ENCODE measurements at places on chromosomes 3 and 15.

- DNase-seq = no peak
Measured at GRCh38 chr3:63441262-63441661, 163.2 kb downstream of the SYNPR start.

DNA sequence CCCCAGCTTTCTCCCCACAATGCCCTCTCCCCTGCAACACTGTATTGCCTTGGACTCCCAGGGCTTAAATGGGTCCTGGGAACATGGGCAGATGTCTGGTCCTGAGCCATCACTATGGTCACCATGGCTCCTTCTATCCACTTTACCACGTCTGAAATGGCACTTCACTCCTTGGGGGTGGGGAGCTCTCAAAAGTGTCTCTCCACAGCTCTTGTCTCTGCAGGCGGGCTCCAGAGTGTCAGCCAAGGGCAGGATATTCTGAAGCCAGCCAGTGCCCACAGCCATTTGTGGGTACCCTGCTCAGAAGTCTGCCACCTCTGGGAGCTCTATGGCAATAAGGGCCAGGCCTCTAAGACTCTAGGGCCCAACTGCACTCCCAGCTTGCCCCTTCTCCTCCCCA is 163.9 kb downstream of the PPM1L start:
- DNase-seq = no peak

- DNase-seq = no peak
Measured at GRCh38 chr3:151962352-151962751, 88.9 kb downstream of the SUCNR1 start.

DNA sequence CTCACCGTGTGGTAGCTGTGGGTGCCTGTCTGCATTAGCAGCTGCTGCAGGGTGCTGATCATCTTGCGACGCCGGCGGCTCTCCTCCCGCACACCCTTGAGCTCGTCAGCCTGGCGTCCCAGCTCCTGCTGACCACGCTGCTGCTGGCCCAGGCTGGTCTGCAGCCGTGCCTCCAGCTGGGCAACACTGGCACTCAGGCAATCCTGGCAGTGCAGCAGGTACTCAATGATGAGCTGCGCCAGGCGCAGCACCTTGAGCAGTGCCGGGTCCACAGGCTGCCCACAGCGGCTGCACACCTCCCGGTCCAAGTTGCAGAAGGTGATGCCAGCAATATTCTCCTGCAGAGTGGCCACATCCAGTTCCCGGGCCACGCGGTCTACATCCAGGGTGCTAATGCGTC is 11.9 kb downstream of the DZIP1L start:
- no peak for DNase-seq

DNA sequence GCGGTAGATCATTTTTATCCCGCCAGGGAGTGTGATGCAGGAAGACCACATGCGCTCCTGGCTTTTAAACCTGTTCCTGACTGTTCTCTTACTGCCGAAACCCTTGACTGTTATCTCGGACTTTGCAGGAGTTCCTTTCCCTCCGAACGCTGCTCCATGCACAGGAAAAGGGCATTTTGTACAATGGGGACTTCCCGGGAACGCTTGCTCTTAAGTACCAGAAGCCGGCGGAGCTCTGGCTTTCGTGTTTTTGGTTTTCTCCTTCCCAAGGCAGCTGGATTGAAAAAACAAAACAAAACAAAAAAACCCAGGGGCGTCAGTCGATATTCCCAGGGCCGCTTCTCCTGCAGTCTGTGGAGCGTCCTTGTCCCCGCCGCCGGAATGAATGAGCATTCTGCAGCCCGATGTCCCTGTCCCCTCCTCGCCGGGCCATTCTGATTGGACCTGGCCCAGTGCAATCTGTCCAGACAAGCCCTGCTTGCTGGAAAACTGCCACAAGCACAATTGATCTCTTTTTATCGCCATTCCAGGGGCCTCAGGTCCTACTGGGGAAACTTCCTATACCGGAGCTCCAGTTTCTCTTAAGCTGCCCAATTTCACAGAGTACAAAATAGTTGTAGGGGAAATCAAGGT is 44.8 kb downstream of the SLC6A1 start:
- DNase-seq = no peak

DNA sequence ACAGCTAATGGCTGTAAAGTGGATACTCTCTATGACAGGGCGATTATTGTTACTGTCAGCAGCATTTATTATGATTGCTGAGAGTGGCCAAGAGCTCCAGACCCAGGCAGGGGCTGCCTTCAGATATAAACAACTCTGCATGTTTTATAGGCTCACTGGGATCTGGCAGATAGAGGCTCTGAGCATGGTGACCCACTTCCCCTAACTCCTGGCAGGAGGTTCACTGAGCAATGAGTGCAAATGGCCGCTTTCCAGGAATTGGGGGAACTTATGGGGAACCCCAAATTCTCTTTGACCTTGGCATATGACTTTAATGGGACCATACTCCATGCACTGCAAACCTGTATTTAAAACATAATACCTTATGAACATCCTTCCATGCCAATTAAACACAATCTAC is 59.0 kb downstream of the SCN5A start:
- DNase-seq = no peak

- peak; percentile 26 for DNase-seq
Measured at GRCh38 chr15:52257734-52258062, 37.9 kb downstream of the MYO5C start.

DNA sequence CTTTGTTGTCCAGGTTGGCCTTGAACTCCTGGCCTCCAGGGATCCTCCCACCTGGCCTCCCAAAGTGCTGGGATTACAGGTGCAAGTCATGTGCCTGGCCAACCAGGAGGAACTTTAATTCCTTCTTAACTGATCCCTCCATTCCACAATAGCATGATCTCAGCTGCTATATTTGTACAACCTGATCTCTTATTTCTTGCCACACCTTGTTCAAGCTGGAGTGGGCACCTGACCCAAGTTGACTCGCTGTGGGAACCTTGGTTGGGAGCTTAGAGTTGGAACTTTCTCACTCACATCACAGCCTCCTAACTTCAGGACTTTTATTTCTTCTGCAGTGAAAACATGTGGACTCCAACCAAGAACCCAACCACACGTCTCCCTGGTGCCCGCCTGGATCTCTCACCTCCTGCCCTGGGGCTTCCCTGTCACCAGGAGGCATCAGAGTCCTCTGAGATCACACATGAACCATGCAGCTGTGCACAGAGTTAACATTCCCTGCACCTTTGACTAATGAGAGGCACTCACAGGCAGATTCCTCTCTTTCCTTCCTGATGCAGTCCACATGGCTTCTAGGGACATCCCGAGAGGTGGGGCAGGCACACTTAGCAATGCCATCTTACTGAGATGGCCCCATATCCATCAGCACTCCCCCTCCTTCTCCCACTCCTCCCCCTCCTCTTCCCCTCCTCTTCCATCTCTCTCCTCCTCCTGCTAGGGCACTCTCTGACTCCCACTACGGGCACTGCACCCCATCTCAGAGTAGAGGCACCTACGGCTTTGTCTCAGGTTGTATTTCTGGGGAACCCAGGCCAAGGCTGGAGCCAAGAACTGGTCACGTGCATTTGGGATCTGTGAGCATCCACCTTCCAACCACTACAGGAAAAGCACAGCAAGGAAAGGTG is 9.7 kb upstream of the CYFIP1 start:
- DNase-seq = no peak
